ENCODE measurements at places on chromosomes 4 and X.

GRCh38 chrX:123087326-123087725 lies 96.8 kb upstream of the GRIA3 start:
- no peak overlapping the region for H3K4me3 ChIP-seq
- no peaks in the 10 kb centered on the region for H3K4me1 ChIP-seq
- no peak overlapping the region for H3K27ac ChIP-seq
- DNase-seq, result no peak

- DNase-seq, result no peak
- H3K4me3 ChIP-seq, result no peak overlapping the region
- no peak overlapping the region for H3K27ac ChIP-seq
- no peaks in the 10 kb centered on the region for H3K36me3 ChIP-seq
- H3K4me1 ChIP-seq, result no peaks in the 10 kb centered on the region
These were observed 26.3 kb upstream of the ADGRL3 start for GRCh38 chr4:61173799-61174198.

GRCh38 chr4:132614682-132615081 lies 534.4 kb upstream of the PCDH10 start:
- H3K4me3 ChIP-seq, result no peak overlapping the region
- H3K4me1 ChIP-seq, result no peaks in the 10 kb centered on the region
- peaks cover 8% of the 10 kb centered on the region for H3K36me3 ChIP-seq
- no peak overlapping the region for H3K27ac ChIP-seq
- H3K27me3 ChIP-seq, result no peaks in the 10 kb centered on the region

- no peak for DNase-seq
- H3K36me3 ChIP-seq, result no peaks in the 10 kb centered on the region
- H3K27me3 ChIP-seq, result no peaks in the 10 kb centered on the region
- no peak overlapping the region for H3K27ac ChIP-seq
- H3K4me3 ChIP-seq, result peak overlapping the region; percentile 0
- H3K4me1 ChIP-seq, result peaks cover 7% of the 10 kb centered on the region
These were observed 325.0 kb downstream of the RAB28 start for GRCh38 chr4:13159041-13159620.

DNA sequence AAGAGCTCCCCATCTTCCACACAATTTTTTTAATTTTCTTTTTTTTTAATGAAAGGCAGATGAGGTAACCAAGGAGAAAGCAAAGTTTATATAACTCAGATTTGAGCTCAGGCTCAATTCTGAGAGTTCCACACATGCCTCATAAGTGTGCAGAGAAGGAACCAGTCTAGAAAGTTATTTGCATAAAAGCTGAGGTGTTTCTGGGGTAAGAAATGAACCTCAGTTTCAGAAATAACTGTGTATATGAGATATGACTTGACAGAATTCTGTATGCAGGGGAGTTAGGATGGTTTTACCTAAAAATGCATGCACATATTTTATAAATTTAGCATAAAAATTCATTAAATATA lies 51.3 kb downstream of the DTHD1 start:
- H3K4me1 ChIP-seq, result peaks cover 6% of the 10 kb centered on the region
- no peaks in the 10 kb centered on the region for H3K36me3 ChIP-seq
- no peak overlapping the region for H3K27ac ChIP-seq
- DNase-seq, result no peak
- no peak overlapping the region for H3K4me3 ChIP-seq

DNA sequence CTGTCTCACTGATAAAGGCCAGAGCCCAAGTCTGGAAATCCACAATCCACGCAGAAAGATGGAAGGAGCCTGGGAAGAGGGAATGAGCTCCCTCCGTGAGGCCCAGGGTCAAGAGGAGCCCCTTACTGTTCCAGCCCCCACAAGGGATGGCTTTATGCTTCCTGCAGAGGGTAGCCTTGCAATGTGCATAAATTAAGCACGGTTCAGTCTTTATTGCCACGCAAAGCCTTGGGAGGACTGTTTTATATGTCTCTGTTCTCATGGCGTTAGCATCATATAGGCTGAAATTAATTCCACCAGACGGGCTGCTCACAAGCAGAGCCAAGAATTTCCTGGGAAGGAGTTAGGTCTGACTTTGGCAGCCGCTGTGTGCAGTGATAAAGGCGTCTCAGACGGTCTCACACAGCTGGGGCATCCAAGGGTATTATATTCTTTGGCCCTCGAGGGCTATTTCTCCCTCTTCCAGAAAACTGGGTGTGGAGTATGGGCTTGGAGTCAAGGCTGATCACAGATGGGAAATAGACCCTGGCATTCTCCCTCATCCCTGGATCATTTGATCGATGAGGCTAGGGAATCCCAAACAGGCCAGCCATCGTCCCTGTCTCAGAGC lies 38.5 kb downstream of the CYTL1 start:
- H3K27ac ChIP-seq, result no peak overlapping the region
- H3K4me3 ChIP-seq, result no peak overlapping the region
- H3K27me3 ChIP-seq, result peaks cover 2% of the 10 kb centered on the region
- DNase-seq, result no peak
- no peaks in the 10 kb centered on the region for H3K4me1 ChIP-seq

GRCh38 chrX:69150281-69150960 lies 14.8 kb downstream of the PJA1 start:
- no peaks in the 10 kb centered on the region for H3K36me3 ChIP-seq
- H3K27me3 ChIP-seq, result no peaks in the 10 kb centered on the region
- H3K27ac ChIP-seq, result no peak overlapping the region
- H3K4me1 ChIP-seq, result no peaks in the 10 kb centered on the region

- peak overlapping the region; percentile 29 for H3K4me3 ChIP-seq
- peaks cover 6% of the 10 kb centered on the region for H3K36me3 ChIP-seq
- peaks cover 7% of the 10 kb centered on the region for H3K4me1 ChIP-seq
- DNase-seq, result no peak
- no peak overlapping the region for H3K27ac ChIP-seq
These were observed 47.2 kb downstream of the AFAP1 start for GRCh38 chr4:7892212-7893019.

GRCh38 chrX:25130619-25131018 lies 114.9 kb upstream of the ARX start:
- H3K4me1 ChIP-seq, result no peaks in the 10 kb centered on the region
- H3K27me3 ChIP-seq, result peaks cover 1% of the 10 kb centered on the region
- no peak overlapping the region for H3K27ac ChIP-seq
- DNase-seq, result no peak
- H3K4me3 ChIP-seq, result no peak overlapping the region
- no peaks in the 10 kb centered on the region for H3K36me3 ChIP-seq

- H3K36me3 ChIP-seq, result no peaks in the 10 kb centered on the region
- H3K27ac ChIP-seq, result no peak overlapping the region
- no peak overlapping the region for H3K4me3 ChIP-seq
- DNase-seq, result no peak
- peaks cover 7% of the 10 kb centered on the region for H3K4me1 ChIP-seq
These were observed 4.0 kb downstream of the PRPS1 start for GRCh38 chrX:107632346-107632745.

- peak; percentile 3 for DNase-seq
- peaks cover 3% of the 10 kb centered on the region for H3K36me3 ChIP-seq
- H3K4me3 ChIP-seq, result peak overlapping the region; percentile 99
- peaks cover 5% of the 10 kb centered on the region for H3K4me1 ChIP-seq
These were observed 775 bp upstream of the YIPF6 start for GRCh38 chrX:68498044-68498507.

DNA sequence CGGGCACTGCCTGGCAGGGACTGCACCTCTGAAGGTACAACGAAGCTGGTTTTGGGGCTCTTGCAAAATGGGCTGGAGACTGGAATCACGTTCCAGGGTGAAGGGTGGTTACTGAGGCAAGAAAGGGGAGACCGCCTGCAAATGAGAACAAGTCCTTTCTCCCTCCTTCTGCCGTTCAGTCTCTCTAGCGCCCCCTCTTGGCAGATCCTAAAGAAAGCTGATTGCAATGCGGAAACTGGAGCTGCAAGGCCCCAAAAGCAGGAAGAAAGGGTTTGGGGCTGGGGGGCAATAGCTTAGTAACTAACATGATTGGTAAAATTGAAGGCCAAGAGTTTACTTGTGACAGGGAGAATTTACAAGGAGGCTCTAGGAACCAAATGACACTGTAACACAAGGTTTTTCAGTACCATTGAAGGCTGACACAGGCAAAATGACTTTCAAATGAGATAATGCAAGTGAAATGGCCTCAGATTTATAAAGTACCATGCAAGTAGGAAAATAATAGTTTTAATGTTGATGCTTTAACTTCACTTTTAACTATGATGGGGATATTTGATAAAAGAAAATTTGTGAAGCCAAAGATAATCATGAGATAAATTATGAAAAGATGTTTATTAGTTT lies 222.7 kb upstream of the HAND2 start:
- H3K36me3 ChIP-seq, result no peaks in the 10 kb centered on the region
- no peak overlapping the region for H3K27ac ChIP-seq
- DNase-seq, result peak; percentile 65
- peaks cover 3% of the 10 kb centered on the region for H3K4me1 ChIP-seq
- no peaks in the 10 kb centered on the region for H3K27me3 ChIP-seq

GRCh38 chr4:144374065-144374464 lies 233.5 kb upstream of the GYPA start:
- no peaks in the 10 kb centered on the region for H3K4me1 ChIP-seq
- no peaks in the 10 kb centered on the region for H3K27me3 ChIP-seq
- DNase-seq, result no peak
- no peaks in the 10 kb centered on the region for H3K36me3 ChIP-seq
- no peak overlapping the region for H3K27ac ChIP-seq
- H3K4me3 ChIP-seq, result no peak overlapping the region

DNA sequence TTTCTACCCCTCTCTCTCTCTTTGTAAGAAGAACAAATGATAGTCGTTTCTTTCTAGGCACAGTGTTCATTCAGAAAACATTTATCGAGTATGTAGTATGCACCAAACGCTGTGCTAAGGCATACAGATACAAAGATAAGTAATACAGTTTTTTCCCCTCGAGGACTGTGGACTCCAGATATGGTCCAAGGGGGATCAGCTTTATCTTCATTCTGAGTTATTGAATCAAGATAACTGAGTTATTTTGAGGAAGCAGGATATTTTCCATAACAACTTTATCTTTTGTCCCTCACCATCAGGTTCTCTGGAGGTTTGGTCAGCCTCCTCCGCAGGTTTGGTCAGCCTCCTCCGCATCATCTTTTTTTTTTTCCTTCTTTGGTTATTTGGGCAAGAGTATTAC lies 15.0 kb downstream of the EREG start:
- no peaks in the 10 kb centered on the region for H3K36me3 ChIP-seq
- no peak overlapping the region for H3K4me3 ChIP-seq
- H3K27me3 ChIP-seq, result no peaks in the 10 kb centered on the region
- H3K27ac ChIP-seq, result no peak overlapping the region
- no peaks in the 10 kb centered on the region for H3K4me1 ChIP-seq

DNA sequence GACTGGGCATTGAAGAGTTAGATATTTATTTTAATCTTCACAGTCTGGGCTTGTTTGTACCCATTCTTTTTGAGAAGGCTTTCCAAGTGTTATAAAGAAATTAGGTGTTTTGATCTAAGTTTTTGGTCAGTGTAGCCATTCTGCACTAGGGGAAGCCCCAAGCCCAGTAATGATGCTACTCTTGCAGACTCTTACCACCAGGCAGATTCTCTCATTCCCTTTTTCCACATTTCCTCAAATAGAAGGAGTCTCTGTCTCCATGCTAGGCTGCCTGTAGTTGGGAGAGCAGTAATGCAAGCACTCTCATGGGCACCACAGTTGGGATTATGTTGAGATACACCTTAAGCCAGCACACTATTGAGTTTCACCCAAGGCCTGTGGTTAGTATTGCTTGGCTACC lies 21.5 kb downstream of the CDX4 start:
- H3K4me1 ChIP-seq, result no peaks in the 10 kb centered on the region
- no peak overlapping the region for H3K4me3 ChIP-seq
- no peak overlapping the region for H3K27ac ChIP-seq
- no peaks in the 10 kb centered on the region for H3K27me3 ChIP-seq

DNA sequence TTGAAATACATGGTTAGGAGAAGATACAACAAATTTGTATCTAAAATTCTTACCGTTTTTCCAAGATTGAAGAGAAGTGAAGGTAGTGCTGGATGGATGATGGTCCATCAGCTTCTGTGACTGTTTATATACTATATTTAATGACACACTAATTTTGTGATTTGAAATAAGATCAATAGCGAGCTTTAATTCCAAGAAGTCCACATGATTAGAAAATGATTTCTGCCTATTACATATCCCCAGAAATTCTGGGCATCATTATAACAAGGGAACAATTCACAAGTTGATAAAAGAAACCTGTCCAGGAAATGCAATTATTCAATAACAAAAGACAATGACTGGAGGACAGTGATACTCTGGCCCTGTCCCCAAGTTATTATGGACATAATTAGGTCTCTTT lies at the start of gene CSN2:
CSN2 (minus strand) TSS at position 101 of the 400 bp plus-strand sequence. CDS start 4,733 bp downstream, outside the sequence.
- no peak within 1 kb of the TSS for H3K27ac ChIP-seq
- peaks cover 3% of the 10 kb centered on the region for H3K4me1 ChIP-seq
- H3K4me3 ChIP-seq, result no peak within 1 kb of the TSS
- H3K27me3 ChIP-seq, result no peaks in the 10 kb centered on the region
- no peaks in the 10 kb centered on the region for H3K36me3 ChIP-seq

DNA sequence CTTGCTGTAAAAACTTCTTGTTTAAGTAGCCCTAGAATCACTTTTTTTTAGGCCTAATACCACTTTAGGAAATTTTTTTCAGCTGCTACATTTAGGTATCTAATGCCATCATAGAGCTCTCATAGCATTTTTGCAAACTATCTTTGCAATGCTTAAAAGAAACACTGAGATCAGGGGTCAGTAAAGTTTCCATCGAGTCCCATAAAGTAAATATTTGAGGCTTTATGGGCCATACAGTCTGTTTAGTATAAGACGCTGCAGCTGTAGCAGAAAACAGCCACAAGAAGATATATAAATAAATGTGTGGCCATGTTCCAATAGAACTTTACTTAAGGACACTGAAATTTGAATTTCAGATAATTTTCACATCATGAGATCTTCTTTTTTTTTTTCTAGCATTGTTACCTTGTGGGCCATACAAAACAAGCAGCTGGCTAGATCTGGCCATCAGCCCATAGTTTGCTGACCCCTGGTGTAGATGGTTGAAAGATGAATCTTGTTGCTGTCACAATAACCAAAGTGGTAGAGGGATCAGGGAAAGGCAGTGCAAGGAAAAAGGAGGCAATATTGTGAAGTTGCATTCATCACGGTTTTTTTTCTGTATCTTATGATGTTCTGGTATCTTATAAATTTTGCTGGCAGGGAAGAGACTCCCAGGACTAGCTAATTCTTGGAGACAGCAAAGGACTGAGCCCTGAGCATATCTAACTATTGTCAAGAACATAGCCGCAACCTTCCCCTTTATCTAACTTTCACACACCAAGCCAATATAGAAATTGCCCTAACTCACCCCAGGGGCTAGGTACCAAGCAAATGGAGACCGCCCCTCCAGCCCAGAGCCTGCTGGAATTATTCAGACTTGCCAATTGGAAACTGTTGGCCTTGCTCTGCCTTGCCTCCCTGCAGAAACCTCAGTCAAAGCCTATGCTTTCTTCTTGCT lies 46.6 kb downstream of the RASGEF1B start:
- H3K4me1 ChIP-seq, result peaks cover 6% of the 10 kb centered on the region
- H3K4me3 ChIP-seq, result no peak overlapping the region
- H3K27ac ChIP-seq, result no peak overlapping the region
- DNase-seq, result no peak
- H3K27me3 ChIP-seq, result no peaks in the 10 kb centered on the region

DNA sequence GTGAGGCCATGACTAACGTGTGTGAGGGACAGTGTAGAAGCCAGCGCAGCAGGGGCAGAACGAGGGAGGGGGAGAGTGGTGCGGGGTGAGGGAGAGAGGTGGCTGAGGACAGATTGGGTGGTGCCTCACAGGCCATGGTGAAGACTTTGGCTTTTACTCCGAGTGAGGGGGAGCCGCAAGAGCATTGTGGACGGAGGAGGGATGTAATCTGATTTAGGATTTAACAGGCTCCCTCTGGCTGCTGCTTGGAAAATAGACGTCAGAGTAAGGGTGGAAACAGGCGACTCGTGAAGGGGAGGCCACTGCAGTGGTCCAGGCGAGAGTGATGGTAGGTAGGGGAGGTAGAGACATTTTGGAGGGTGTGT lies 13.0 kb downstream of the PPP1R3F start:
- H3K36me3 ChIP-seq, result no peaks in the 10 kb centered on the region
- H3K4me3 ChIP-seq, result no peak overlapping the region
- DNase-seq, result no peak
- peaks cover 2% of the 10 kb centered on the region for H3K27me3 ChIP-seq
